ENCODE measurements at places on chromosomes 1 and 21.
A peak's percentile ranks its signal among the peaks of the same experiment; 100 is the strongest.

DNA sequence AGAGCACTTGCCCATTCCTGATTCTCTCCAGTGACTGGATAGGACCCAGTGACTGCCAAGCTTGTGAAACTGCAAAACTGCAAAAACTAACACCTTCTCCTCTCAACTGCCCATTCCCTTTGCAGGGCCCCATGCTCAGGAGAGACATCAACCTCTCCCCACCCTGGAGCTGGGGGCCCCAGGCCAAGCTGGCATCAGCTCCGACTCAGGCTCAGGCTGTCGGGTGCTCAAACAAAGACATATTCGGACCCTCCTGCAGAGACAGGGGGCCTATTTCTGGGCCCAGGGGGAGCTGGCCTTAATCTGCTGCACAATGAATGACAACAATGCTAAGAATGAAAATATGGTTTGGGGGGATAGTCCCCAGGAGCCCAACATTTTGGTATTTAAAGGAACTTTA lies 11.8 kb downstream of the LMX1A start:
- no peak for DNase-seq

GRCh38 chr1:162177126-162177525 lies 107.6 kb downstream of the NOS1AP start:
- no peak for DNase-seq

- no peak for DNase-seq
These were observed 12.3 kb downstream of the COLGALT2 start for GRCh38 chr1:184025242-184025675.

DNA sequence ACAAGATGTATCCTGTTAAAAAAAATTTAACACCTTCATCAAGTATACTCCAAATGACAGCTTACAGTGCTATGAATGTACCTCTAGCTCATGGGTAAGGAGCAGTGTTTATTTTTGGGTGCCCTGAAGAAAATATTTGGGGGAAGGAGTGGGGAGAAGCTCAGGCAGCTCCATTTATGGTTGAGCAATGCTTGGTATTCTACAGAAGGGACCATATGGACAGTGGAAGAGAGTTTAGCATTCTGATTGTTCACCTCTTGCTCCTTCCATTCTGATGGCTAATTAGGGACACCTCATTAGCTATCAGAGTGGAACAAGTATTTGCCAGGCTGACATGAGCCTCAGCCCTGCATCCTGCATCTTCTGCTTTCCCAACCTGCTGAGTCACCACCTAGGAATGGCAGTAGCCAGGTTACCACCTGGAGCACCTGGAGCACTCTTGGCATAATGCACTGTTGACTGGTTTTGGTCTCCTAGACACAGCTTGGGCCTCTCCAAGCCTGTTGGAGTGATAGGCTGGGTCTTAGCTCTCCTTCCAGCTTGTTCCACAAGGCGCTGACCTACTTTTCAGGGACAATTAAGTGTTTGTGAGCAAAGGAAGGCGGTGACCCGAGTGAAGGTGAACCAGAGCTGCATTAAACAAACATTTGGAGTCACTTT lies 62.0 kb upstream of the MACF1 start:
- DNase-seq = no peak

DNA sequence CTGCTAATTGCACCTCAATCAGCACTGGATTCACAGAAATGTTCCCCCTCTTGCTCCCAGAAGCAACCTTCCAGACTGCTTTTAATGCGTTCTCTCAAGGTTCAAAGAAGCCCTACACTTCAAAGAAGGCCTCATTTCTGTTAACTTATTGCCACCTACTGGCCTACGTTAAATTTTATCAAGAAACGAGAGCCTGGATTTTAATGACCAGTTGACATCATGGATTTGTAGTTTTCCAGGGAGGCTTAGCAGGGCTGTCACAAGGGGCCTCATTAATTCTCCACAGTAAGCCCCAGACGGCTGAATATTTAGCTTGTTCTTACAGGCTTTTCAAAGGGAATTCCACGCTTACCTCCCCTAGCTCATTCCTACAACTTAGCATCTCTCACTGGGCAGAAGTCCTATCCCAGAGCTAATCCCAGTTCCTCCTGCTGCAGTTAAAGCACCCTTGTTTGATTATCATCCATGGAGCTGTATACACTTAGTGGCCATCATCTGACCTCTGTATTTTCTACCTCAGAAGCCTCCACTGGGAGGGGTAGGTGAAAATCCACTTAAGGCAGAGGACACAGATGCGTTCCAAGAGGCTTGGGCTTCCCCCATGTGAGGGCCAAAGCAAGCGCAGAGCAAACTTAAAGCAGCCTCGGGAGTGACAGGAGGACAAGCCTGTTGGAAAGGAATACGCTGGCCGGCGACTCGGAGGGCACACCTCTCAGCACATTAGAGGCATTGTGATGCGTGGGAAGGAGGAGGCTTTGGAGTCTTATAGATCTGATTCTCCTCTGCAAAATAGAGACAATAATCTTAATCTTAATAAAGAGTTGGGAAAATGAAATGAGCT lies 32.2 kb upstream of the CYP4X1 start:
- no peak for DNase-seq

GRCh38 chr1:44947063-44947773 lies 39.2 kb downstream of the EIF2B3 start:
- DNase-seq = no peak

GRCh38 chr1:114505148-114505561 lies 5.8 kb downstream of the TRIM33 start:
- DNase-seq = no peak

DNA sequence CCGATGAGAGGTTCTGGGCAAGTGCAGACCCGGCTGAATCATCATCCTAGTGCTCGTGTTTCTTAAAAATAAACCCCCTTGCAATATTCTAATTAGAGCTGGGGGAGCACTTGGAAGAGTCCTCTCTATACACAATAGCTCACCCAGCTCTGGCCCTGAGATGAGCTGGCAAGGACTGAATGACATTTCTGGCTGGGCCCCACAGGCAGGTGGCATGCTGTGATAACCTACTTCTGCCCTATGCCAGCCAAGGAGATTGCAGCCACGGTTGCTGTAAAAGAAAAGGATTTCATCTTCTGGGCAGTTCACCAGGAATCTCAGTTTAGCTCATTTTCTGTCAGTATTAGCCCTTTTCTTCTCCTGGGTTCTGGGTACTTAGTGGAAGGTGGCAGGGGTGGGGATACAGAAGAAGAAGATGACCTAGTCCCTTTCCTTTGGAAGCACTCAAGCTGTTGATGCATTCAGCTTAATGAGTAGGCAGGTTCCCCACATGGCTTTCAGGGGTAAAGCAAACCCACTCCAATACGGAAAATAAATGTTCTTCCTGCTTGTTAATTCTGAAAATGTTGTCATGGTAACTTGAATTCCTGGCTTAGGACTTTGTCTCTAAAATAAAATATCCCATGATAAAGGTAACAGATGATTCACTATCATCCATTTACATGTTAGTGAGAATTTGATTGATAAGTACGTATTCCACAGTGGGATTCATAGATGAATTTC lies 32.2 kb downstream of the VASH2 start:
- no peak for DNase-seq

DNA sequence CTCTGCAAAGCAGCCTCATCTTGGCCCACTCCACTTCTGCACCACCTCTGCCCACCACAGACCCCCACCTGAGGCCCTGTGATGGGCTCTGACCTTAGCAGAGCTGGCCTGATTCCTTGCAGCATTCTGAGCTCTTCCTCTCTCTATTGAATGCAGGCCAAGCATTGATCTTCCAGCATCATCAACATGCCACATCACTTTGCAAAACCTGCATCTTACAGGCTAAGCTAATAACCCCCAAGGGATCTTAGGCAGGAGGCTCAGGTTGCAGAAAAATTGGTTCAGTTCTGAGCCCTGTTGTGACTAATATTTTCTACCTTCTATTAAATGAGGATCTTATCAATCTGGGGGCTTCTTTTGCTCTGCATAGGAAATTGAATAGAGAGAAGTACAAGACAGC lies 78.7 kb downstream of the ATP1A1 start:
- no peak for DNase-seq

GRCh38 chr1:24805534-24806301 lies 60.5 kb downstream of the CLIC4 start:
- DNase-seq = no peak

DNA sequence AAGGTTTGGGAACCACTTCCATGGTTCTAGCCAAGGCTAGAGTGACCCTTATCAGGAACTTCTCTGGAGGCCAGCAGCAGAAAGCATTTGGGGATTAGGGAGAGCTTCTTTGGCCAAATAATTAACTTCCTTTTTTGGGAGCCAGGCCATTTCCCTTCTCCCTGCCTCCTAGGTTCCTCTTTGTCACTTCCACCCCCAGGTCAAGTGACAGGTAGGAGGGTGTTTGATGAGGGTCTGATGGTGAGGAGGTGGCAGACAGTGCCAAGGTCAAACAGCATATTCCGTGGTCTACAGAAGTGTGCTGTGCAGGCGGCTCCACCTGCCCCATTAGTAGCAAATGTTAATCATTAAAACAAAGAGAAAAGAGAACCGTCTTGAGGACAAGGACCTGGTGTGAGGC lies 1.9 kb upstream of the KCNA10 start:
- no peak for DNase-seq

DNA sequence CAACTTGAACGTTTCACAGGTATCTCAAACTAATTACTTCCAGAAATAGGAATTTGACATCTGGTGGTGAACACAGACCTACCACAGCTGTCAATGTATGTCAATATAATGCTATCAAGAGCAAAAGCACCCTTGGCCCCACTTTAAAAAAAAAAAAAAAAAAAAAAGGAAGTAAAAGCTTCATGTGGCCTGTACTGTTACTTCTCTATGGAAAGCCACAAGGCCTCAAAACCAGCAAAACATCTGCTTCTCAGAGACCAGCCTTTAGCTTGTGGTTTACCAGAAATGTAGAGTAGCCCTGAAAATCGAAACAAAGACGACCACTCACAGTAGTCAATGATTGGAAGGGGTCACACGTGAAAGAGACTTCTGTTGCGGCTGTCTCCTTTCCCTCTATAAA lies 109.6 kb downstream of the SLC45A1 start:
- peak; percentile 15 for DNase-seq

- no peak for DNase-seq
These were observed 277.1 kb upstream of the SGIP1 start for GRCh38 chr1:66256629-66257572.

GRCh38 chr1:172993640-172994039 lies 57.1 kb downstream of the TNFSF18 start:
- DNase-seq = no peak

- DNase-seq = no peak
These were observed 9.9 kb downstream of the PLOD1 start for GRCh38 chr1:11944358-11944931.

- DNase-seq = no peak
These were observed 280.2 kb downstream of the PTGER3 start for GRCh38 chr1:70767377-70767776.

GRCh38 chr1:211372463-211372862 lies 45.8 kb downstream of the TRAF5 start:
- no peak for DNase-seq

DNA sequence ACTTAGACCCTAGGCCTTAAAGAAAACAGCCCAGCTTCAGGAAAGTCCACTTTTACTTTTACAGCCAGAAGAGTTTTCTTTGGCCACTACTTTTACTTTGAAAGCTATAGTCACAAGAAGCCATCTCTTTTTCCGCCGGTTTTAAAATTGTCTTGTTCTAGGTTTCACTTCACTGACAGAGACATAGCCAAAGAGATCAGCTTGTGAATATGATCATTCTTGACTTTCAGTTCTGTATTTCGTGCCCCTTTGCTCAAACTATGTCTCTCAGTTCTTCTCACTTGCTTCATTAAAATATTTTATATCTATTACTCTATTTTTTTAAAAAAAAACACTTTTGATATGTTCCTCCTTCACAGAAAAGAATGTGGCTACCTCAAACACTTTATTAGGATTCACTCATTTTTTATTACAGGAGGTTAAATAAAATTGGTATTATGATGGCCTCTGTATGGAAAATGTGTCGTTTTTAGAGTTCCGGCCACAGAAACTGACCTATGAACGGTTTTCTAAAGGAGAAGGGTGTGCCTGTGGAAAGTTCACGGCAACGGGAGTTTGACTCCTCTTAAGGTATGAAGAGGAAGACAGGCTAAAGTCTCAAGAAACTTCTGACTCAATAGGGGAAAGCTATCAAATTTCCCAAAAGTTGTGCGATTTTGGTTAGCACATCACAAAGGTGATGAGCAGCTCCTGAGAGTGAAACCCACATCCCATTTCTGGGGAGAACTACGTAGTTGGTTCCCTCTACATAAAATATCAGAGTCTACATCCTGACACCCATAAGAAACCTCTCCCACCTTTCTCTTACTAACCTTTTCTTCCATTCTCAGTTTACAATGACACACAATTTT lies 1.2 kb downstream of the MCOLN2 start:
- no peak for DNase-seq

- DNase-seq = no peak
These were observed 187.4 kb downstream of the DISC1 start for GRCh38 chr1:231814021-231814420.

DNA sequence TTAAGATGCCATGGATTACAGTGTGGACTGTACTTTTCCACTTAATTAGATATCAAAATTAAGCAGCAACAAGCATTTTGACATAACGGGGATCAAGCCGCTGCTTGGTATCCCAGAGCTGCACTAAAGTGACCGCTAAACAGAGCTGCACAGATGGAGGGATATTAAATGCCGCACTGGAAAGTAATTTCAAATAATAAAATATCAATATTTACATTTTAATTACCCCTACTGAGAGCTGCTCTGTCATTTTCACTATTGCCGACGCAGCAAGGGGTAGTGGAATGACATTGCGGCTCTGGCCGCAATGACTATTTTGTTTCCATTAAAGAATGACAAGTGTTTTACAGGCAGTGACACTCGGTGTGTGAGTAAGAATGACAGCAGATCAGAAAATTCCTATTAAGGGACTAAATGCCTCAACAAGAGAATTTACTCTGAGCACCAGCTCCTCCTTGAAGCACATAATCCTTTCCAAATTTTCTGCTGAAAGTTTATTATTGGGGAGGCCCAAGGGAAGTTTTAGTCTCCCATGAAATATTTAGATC lies 109.1 kb upstream of the USH2A start:
- DNase-seq = no peak

DNA sequence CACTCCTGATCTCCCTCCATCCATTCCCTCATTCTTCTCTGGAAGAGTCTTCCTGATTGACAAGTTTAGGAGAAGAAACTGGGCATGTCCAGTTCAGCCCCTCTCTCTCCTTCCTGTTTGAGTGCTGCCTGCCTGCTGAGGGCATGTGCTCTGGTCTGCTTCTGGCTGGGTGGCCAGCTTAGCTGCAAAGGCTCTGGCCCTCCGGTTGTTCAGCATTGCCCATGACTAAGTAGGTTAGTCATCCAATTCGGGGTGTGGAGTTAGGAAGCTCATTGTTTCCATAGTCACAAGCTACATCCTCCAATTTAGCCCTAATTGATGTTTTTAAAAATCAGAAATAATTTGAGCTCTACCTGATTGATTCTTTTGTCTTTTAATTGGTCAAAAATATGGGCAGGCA lies 25.6 kb upstream of the PLA2G2E start:
- DNase-seq = no peak

DNA sequence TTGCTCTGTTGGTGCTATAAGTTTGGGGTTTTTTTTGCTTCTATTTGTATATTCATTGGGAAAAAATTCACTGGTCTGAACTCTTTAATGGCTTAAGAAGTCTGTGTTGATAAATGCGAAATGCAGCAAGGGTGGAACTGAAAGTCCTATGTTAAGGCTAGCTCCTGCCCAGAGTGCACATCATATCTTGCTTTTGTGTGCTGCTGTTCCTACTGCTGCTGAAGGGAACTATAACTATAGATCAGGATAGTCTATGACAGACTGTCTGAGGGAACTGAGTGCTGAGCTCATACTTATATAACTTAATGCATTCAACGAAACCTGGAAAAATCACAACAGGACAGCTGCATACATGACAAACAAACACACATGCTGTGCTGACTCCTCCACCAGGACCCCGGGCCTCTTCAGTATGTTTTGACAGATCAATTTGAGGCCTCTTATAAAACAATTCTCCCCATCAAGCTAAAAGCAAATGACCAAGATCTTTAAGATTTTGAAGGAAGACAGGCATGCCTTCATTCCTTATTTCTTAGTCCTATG lies 1031.5 kb upstream of the ADGRL2 start:
- no peak for DNase-seq

All from stimulated activated CD8-positive, alpha-beta memory T cell treated with anti-CD3 and anti-CD28 coated beads, Interleukin-2, amount 100 ng/mL, for 1 hour (primary cell).